ENCODE measurements at places on chromosomes 5 and 9. TPM values are rescaled to one million over a fixed set of nuclear protein-coding genes. Genes with fewer than 3 reads are reported as not detected.
A peak's percentile ranks its signal among the peaks of the same experiment; 100 is the strongest.

DNA sequence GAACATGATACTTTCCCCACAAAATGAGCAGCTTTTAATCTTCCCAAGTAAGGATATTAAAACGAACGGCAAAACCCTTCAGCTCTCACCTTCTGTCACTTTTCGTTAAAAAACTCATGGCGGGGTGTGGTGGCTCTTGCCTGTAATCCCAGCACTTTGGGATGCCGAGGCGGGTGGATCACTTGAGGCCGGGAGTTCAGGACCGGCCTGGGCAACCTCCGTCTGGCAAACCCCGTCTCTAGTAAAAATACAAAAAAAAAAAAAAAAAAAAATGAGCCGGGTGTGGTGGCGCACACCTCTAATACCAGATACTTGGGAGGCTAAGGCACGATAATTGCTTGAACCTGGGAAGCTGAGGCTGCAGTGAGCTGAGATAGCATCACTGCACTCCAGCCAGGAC is 902 bp downstream of the TMED9 start:
- no peak for ATAC-seq

DNA sequence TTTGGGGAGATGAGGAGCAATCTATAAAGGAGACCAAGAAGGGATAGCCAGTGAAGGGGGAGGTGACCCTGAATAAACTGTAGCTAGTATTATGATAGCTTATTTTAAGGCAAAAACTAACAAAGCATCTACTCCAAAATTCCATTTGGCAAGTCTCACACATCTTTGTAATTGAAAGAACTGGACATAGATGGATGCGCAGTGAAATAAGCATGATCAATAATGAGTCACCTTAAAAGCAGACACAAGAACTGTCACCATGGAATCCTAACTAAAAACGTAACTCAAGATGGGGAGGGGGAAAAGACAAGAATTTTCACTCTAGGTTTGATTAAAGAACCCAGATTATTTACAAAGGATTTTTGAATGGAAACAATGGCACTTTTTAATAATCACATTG is 164.5 kb downstream of the MED27 start:
- no peak for ATAC-seq

DNA sequence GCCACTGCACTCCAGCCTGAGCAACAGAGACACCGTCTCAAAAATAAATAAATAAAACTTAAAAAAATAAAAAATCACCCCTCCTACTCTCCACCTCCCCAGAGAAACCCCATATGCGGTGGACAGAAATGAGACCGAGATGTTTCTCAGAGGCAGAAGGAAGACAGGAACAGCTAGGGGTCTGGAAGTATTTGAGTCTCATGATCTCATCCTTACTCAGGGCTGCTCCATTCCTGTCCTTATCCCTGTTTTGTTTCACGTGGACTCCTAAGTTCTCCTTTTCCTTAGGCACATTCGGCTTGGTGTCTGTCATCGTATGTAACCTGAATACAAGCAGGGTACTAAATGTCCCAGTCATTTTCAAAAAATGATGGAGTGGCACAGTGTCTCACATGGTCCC is 76.1 kb downstream of the C9orf50 start:
- no peak for ATAC-seq

DNA sequence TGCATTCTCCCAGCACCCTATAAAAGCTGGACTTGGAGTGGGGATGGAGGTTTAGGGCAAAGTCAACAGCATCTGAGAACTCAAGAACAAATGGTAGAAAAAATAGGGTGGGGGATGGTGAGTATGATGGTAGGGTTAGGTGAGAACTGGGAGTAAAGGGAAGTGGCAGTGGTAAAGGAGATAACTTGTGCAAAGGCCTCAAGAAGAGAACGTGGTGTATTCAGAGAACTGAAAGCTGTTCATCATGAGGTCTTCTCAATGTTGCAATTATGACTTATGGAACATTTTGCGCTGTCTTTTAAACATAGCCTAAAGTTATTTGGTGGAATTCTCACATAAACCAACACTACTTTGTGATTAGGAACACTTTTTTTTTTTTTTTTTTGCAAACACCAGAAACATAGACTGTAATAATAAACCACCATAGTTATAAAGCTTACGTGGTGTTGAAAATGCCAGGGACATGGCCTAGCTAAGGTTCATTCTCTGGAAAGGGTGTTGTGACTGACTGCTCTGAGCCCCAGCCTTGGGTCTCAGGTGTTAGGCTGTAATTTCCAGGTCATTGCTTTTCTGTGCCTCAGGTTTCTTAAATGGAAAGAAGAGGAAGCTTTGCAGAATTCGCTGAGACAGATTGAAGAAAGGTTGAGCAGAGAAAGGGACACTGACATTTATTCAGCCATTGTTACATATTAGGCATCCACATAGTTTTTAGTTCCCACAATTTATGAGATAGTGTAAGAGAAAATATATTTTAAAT is 19.2 kb upstream of the TXNDC8 start:
- no peak for ATAC-seq

GRCh38 chr9:107863396-107863795 is 373.8 kb upstream of the KLF4 start:
- ATAC-seq = no peak

GABRP gene
- total RNA-seq = not detected

HSD17B3 gene
- total RNA-seq = not detected

SPATA31D4 gene
- total RNA-seq = not detected

DNA sequence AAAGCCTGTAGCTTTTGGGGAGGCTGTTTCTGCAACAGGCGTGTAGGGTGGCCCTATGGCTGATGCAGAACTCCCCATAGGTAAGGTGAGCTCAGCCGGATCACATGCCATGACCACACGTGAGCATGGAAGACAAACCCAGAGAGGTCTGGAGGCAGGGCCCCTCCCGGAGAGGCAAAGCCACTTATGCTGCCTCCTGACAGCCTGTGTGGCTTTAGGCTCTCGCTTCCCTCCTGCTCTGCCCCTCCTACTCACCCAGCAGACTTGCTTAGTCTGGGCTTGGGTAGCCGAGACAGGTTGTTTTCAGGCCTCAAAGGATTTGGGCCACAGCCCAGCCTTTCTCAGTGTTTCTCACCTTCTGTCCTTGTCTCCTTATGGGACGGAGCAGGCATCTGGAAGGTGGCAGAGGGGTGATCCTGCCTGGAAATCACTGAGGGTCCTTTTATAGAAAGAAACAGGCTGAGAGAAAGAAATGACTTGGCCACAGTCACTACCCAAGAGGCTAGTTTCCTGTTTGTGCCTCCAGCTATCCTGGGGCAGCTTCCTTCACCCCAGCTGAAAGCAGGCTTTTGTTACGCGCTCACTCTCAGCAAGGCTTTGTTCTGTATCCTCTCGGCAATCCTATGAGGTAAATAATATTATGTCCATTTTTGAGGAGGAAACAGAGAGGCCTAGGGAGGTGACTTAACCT is 89.9 kb downstream of the DAB2IP start:
- no peak for ATAC-seq

GRCh38 chr5:173057062-173057924 is 1.1 kb downstream of the CREBRF start:
- peak; percentile 91 for ATAC-seq

Data from activated T-helper 17 cell treated with anti-CD3 and anti-CD28 coated beads, Interleukin-2, amount 50 U/mL, for 72 hours (primary cell).